ENCODE measurements at places on chromosomes 11 and 22. TPM values are rescaled to one million over a fixed set of nuclear protein-coding genes. Genes with fewer than 3 reads are reported as not detected.

DNA sequence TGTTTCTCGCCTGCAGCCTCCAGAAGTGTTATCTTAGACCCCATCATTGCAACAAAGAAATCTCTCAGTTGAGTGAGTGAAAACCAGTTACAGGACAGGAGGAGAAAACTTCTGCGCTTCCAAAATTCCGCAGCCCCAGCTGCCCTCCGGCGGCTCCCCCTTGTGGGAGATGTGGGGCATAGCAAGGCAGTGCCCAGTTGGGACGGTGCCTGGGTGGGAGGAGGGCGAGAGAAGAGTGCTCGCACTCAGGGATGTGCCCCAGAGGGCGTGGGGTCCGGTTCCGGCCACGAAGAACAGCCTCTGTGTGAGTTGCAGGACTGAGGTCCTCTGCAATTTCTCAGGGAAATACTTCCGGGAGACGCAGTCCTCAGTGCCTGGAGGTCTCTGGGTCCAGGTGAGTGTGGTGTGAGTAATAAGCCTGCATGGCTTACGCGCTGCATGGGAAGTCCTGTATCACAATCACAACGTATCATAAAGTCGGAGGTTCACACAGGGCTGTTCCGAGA is 87.0 kb upstream of the BLID start:
- DNase-seq = peak; percentile 90

DNA sequence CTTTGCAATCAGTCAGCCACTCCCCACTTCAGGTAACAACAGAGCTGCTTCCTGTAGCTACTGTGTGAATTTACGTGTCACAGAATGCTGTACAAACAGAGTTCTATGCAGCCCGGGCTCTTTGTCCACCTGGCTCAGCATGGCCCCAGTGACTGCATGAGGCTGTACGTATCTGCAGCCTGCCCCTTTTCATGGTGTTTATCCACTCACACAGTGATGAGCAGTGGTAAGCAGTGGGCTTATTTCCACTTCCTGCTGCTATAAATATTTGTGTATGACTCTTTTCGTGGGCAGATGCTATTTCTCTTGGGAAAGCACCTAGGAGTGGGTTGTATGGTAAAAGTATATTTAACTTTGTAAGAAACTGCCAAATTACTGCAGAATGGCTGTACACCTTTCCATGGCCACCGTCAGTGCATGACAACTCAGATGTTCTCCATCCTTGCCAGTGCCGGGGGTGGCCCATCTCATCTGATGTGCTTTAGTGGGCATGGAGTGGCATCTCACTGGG is 43.3 kb downstream of the MYEOV start:
- no peak for DNase-seq

DNA sequence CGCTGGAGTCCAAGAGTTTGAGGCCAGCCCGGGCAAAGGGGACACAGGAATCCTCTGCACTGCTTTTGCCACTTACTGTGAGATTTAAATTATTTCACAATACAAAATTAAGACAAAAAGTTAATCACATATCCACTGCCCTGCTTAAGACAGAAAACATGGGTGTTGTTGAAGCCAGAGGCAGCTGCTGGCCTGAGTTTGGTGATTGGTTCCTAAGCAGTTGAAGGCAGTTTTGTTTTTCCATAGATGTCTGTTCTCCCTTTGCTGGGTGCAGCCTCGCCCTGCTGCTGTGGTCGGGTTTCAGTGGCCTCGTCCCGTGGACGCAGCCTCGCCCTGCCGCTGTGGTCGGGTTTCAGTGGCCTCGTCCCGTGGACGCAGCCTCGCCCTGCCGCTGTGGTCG is 70.2 kb upstream of the PPP6R3 start:
- no peak for DNase-seq

DNA sequence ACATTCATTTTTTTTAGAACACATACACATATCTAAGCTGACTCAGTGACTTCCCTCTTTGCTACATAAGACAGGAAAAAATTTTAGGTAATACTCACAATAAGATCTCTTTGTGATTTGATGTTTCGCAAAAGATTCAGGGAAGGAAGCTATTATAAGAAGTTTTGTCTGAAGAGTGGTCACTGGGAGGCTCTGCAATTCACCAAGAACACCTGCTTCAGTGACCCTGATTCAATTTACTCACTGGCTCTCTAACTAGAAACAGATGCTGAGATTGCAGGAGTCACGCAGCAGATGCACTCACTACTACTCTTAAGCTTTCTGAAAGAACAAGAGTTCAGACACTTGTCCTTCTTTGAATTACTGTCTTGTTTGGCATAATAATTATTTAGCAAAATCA is 193.6 kb upstream of the DDI1 start:
- DNase-seq = peak; percentile 67

- no peak for DNase-seq
Measured at GRCh38 chr11:66443602-66444001, 5.0 kb upstream of the MRPL11 start.

DNA sequence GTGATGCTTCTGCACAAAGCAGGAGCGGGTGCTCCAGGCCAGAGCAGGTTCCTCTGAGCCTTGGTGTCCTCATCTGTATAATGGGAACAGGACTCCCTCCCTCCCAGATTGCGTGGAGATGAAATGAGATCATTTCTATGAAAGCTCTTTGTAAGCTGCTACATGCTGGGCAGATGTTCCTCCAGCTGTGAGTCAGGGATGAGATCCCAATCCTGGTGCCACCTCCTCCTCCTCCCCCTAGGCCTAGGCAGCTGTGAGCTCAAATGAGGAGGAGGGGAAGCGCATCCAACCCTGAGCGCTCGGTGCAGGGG is 7.0 kb upstream of the CABP2 start:
- no peak for DNase-seq

- DNase-seq = no peak
Measured at GRCh38 chr11:129729216-129729615, 86.4 kb upstream of the TMEM45B start.

DNA sequence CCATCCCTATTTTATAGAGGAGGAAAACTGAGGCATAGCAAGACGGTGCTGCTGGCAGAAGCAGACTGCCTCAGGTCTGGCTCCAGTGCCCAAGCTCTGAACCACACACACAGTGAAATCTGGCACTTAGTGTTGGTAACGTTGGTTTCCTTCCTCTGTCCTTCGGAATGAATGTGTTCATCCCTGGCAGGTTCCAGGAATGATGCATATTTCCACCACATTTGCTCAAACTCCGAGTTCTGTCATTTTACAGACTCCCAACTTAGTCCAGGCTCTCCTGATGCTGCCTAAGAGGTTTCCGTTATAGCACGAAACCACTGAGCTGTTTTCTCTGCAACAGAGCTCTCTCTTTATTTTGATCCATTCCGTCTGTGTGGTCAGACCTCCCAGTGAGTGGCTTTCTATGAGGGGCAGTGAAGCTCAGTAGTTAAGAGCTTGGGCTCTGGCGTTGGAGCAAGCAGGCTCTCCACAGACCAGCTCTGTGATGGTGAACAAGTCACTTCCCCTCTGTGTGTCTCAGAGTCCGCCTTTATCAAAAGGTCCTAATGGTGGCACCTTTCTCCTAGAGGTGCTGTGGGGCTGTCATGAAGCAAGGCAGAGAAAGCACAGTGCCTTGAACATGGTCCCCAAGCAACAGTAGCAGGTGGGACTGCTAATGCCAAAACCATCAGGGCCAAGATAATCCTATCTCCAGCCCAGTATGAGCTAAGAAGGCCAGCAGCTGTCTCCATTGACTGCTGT is 200.3 kb downstream of the MYO18B start:
- peak; percentile 90 for DNase-seq

DNA sequence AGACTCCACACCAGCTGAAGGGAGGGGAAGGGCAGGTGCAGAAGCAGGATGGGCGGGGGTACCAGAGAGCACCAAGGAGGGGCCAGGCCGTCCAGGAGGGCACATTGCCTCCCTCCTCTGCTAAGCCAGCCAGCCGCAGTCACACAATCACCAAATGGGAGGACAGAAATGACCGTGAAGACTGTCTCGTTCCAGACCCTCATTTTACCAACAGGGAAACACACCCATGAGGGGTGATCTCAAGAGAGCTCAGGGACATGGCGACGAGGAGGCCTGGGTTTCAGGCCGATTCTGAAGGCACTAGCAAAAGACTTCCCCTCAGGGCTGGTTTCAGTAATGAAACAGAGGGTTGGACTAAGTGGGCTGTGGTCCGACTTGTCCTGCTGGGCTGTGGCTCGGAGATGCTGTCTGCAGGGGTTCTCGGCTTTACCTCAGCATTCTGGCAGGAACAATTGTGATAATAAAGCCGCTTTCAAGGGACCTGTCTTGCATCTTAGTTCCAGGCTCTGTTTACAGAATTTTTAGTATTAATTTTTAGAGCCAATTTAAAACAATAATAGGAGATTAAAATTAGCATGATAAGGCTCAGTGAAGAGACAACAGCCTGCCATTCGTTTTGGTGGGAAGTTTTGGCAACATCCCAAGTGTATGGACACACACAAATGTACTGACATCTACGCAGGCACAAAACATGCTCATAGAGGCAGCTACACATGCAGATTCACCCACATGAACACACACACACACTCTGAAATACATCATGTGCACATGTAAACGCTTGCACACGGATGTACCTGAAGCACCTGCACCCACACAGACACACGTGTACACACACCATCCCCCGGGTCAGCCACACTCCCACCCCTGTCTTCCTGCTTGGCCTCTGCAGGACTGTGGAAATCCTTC is 2.0 kb upstream of the B3GAT1 start:
- DNase-seq = no peak

GRCh38 chr11:96241331-96241841 is 101.6 kb downstream of the MAML2 start:
- DNase-seq = no peak

DNA sequence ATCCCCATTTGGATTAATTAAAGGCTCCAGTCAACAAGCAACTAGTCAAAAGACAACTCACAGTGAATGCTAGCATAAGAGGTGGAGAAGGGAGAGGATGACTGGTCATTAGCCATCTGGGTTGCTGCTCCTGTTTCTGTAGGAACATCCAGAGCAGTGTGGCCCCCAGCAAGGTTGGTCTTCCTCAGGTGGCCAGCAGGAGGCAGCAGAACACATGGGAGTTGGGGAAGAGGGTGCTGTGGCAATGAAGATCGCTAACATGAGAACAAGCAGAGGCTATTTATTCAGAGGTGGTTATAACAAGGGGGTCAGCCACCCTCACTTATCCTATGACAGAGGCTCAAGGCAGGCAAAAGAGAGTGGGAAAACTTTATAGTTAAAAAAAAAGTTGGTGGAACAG is 21.3 kb downstream of the IZUMO1R start:
- DNase-seq = no peak

DNA sequence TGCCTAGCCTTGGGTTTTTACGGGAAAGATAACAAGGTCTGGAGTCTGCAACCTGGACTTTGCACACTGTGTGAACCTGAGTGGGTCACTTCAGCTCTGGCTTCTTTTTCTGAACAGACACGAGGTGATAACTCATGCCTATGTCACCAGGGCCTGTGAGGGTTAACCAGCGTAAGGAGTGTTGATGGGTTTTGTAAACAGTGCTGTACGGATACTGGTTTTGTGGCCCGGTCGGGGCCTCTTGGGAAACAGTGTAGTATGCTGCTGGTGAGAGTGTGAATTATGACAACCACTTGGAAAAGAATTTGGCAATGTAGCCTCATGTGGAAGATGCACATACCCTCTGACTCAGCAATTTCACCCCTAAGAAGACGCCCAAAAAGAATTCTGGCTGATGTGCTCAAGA is 266.8 kb downstream of the MN1 start:
- DNase-seq = no peak

Gene SMTNL1
- 107 TPM for total RNA-seq

Gene RAC2
- 4.8 TPM for total RNA-seq

Gene RASSF10
- total RNA-seq = 4.8 TPM

Gene C22orf42
- total RNA-seq = not detected
